ENCODE measurements at places on chromosomes 11 and 22.
A peak's percentile ranks its signal among the peaks of the same experiment; 100 is the strongest.

DNA sequence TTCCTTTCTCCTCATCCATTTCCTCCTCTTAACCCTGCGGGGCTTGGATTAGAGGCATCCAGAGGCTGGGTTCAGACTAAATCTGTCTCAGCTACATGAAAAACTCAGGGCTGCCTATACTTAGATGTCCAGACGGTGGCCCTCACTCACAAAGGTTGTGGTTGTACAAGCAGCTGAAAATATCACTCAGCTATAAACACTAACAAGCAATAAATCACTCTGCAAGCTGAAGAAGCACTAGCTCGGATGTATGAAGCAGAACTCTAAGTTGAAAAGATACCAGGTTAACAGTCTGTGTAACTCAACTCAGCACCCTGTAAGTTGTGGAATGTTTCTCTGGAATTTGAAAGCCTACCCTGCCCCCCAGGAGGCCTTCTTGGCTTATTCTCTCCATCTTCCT, 82.9 kb downstream of the EXT2 start:
- DNase-seq: peak; percentile 92

DNA sequence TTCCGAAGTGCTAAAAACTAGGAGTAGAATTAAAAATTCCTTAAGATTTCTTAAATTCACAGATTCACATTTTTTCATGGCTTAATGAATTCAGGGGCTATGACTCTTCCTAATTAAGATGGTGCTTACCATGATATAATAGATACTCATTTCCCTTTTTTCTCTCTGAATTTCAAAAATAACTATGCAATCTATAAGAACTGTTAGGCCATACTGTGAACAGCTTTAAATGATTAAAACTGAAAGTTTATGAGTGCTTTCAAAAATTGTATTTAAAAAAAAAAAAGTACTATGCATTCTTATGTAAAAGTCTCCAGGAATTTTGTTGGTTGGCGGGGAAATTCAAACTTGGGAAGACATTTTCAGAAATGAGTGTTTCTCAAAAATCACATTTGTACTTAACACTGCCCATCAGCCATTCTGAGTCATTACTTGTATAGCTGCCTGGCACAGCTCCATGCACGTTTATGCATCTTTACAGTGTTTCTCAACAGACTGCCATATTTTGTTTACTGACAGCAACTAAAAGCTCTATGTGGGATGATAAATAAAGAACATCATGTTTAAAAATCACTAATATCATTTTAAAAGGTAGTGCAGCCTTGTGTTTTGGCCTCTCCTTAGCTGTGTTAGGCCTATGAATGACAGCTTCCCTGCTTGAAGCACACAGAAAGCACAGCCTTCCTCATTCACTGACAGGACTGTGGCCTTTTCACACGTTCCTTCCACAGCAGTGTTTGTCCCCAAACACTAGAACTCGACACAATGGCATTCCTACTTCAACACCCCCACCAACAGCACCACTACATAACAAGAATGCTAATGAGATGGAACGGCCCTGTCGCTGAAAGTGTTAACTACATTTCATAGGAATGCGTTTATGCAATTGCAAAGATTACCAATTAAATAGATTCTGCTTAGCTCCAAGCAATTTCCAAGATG, 131.4 kb downstream of the DCDC1 start:
- peak; percentile 36 for DNase-seq

DNA sequence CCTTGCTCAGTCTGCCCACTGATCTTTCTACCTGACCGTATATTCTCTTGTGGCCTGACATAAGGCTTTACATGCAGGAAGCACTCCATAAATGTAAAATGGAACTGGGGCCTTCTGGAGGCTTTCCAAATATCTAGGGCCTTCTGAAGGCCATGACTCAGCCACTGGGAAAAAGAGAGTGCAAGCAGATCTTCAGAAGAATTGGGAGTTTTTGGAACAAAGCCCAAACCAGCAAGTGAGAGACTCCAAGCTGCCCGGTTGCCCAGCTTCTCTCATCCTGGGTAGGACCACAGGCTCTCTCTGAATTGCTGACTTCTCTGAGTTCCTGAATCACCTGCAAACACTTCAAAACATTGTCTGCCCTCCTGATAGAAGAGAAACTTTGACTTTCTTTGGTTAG, 107.9 kb upstream of the BMAL1 start:
- peak; percentile 94 for DNase-seq

DNA sequence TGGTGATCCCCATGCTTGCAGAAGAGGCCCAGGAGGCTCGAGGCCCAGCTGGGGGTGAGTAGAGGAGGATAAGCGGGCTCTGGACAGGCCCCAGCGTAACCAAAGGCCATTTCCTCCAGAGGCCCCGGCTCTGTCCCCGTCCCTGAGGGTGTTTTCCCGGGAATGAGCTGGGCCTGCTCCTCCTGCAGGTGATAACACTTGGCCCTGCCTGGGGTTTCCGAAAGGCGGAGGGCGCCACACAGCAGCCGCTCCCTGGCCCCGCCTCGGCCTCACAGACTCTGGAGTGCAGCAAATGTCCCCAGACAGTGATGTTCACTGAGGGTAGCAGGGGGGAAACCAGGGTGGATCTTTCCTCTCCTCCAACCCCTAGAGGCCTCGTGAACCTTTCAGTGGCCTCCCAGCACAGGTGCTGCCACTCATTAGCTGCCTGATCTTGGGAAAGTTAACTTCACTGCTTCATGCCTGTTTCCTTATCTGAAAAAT, 10.5 kb upstream of the MGAT3 start:
- DNase-seq: no peak

GRCh38 chr11:71436861-71437260, 11.3 kb downstream of the DHCR7 start:
- no peak for DNase-seq

- no peak for DNase-seq
Observed at GRCh38 chr11:76801225-76801624, 18.1 kb downstream of the TSKU start.

GRCh38 chr22:30275625-30276024, 9.0 kb upstream of the OSM start:
- no peak for DNase-seq
